NCI-H2081 (cell line): ENCODE measurements at places on chromosomes 1 and 21.

DNA sequence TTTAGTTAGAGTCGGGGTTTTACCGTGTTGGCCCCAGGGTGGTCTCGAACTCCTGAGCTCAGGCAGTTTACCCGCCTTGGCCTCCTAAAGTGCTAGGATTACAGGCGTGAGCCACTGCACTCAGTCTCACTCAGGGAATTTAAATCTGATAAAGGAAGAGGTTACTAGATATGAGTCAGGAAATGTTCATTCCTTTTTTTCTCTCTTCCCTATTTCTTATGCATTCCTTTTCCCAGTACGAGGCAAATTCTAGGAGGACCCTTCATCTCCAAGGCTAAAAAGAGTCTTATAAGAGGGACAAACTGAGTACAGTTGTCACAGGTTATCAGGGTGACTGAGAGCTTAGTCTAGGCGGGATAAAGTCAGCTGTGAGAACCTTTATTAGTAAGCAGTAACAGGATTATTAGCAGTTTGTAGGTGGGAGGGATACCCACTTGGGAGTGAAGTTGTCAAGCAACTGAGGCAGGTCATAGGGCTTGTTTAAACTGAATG, 9.1 kb downstream of the MACF1 start:
- DNase-seq: no peak

GRCh38 chr1:185741551-185741950, 7.4 kb downstream of the HMCN1 start:
- no peak for DNase-seq

- DNase-seq: no peak
Measured at GRCh38 chr1:93123201-93123783, 44.2 kb downstream of the MTF2 start.

- no peak for DNase-seq
Measured at GRCh38 chr1:236066054-236066453, 1.2 kb upstream of the NID1 start.

GRCh38 chr21:31573217-31573616, 86.3 kb upstream of the SOD1 start:
- no peak for DNase-seq

DNA sequence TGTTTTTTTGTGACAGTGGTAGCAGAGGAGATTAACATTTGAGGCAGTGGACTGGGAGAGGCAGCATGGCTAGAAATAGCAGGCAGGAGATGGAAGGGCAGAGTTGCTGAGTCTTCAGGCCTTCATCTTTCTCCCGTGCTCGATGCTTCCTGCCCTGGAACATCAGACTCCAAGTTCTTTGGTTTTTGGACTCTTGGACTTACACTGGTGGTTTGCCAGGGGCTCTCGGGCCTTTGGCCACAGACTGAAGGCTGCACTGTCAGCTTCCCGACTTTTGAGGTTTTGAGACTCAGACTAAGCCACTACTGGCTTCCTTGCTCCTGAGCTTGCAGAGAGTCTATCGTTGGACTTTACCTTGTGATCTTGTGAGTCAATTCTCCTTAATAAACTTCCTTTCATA, 24.2 kb upstream of the LEFTY2 start:
- DNase-seq: no peak

DNA sequence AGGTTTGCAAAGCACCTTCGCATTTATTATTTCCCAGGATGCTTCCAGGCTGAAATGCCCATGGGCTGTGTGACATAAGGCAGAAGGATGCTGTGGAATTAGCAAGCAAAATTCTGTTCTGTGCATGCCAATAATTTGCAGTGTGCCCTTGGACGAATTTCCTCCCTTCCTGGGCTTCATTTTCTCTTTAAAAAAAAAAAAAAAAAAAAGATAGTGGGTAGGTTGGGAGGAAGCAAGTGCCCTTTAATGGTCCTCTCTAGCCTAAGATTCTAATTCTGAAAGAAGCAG, 2.5 kb upstream of the ID3 start:
- no peak for DNase-seq

DNA sequence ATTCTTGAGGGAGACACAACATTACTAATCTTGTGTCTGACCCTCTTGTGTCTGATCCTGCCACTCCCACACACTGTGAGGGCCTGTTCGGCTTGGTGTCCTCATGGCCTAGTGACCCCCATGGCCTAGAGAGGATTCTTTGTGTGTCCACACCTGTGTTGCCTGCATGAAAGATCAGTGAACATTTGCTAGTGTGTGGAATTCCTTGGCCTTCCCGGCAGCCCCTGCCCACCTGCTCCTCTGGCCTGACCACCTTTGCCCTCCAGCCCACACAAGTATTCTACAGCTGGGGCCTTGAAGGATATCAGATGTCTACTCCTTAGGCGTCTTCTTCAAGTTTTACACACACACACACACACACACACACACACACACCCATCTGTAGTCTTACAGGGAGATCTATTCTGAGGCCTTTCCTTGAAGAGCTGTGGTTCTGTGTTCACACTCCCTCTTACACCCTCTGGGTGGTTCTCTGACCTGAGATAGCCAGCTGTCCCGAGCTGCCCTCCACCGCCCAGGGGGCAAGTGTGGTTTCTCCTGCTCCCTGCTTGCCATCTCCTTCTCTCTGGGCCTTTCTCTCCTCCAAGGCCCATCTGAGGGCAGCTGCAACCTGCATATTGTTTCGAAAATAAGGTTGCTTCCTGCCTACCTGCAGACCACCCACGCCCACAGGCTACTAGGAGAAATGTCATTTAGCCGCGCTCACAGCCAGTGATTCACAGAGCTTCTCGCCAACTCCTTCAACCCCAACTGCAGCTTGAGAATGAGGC, 45.4 kb downstream of the CD247 start:
- no peak for DNase-seq

DNA sequence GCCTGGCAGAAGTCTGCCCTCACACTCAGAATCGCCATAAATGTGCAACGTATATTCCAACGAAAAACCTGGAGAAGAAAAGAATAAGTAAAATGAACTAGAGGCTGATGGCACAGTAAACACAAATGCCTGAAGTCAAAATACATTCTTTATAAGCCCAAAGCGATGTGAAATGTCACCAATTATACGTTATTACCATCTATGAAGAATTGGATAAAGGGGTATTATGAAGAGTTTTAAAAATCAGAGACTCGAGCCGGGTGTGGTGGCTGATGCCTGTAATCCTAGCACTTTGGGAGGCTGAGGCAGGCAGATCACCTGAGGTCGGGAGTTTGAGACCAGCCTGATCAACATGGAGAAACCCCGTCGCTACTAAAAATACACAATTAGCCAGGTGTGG, 18.6 kb downstream of the PTP4A2 start:
- DNase-seq: no peak

- DNase-seq: no peak
Measured at GRCh38 chr1:192763756-192764155, 45.1 kb upstream of the RGS2 start.

- DNase-seq: no peak
Measured at GRCh38 chr1:16338961-16339360, 13.3 kb downstream of the FBXO42 start.

GRCh38 chr1:219123036-219123435, 50.6 kb upstream of the LYPLAL1 start:
- no peak for DNase-seq

- DNase-seq: no peak
Measured at GRCh38 chr21:41928621-41929220, 25.1 kb downstream of the C2CD2 start.

GRCh38 chr1:228793032-228793431, 57.8 kb downstream of the RHOU start:
- DNase-seq: no peak
